Stimulated activated CD4-positive, alpha-beta T cell treated with anti-CD3 and anti-CD28 coated beads, TNF-alpha, amount 100 ng/mL, for 1 hour (primary cell): ENCODE measurements at places on chromosomes 7 and 10.

DNA sequence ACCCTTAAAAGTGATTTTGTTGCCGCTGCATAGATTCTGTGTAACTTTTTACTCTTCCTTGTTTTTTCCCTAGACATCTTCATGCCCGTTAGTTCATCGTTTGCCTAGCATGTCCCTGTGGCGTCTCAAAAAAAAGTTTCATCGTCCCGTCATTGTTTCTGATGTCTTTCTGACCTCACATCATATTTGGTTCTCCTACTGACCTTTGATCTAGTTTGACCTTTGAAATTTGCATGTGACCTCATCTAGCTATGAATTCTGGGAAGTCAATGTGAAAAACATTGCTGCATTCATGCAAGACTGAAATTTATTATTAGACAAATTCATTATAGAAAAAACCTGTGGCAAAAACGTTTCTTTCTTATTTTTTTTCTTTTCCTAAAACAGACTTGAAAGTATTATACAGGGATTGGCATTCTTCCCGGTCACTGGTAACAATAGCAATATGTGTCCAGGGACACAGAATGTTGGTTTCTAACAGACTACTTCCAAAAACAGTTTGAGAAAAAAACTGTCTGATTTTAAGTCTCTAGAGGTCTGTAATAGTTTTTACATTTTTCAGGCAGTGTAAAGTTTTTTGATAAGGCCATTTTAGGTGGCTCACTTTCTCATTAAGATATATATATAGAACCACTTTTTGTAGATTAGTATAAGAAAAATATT is 280.9 kb downstream of the USP6NL start:
- DNase-seq = no peak

- DNase-seq = no peak
These were observed 166.6 kb upstream of the KLF14 start for GRCh38 chr7:130900471-130901076.

GRCh38 chr10:96275685-96276418 is 4.5 kb upstream of the BLNK start:
- DNase-seq = no peak

DNA sequence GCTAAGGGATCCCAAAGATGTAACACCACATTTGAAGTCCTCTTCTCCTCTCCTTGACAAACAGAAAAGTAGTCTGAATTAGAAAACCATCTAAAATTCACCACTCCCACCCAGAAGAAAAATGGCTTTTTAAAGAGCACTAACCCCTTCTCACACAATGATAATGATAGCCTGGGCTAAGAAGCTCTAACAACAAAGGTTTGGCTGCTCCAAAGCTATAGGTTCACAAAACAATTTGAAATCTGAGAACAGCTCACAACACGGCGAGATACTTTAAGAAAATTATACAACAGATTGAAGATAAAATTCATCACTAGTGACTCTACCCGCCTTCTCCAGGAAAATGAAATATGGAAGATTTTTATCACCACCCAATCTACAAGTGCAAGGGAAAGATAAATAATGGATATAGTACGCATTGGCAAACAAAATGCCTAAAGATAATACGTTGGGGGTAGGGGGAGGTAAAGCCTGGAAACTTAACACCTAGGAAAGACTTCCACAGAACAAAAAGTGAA is 7.4 kb downstream of the ITGB1 start:
- DNase-seq = no peak

DNA sequence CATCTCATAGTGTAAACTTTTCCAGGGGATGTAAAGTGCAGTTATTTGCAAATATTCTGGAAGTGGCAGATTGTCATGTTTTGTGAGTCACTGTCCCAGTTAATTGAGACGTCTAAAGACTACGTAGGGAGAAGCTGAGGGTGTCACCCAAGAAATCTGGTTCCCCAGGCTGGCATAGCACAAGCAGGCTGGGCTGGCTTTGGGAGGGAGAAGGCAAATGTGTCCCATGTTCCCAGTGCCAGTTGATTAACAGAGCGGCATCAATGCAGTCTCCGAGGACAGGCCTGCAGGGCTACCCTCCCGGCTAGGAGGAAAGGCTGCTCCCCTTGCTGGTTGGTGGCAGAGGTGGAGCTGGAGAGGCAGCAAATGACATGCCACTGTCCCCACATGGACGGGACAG is 388.3 kb upstream of the MKI67 start:
- no peak for DNase-seq

DNA sequence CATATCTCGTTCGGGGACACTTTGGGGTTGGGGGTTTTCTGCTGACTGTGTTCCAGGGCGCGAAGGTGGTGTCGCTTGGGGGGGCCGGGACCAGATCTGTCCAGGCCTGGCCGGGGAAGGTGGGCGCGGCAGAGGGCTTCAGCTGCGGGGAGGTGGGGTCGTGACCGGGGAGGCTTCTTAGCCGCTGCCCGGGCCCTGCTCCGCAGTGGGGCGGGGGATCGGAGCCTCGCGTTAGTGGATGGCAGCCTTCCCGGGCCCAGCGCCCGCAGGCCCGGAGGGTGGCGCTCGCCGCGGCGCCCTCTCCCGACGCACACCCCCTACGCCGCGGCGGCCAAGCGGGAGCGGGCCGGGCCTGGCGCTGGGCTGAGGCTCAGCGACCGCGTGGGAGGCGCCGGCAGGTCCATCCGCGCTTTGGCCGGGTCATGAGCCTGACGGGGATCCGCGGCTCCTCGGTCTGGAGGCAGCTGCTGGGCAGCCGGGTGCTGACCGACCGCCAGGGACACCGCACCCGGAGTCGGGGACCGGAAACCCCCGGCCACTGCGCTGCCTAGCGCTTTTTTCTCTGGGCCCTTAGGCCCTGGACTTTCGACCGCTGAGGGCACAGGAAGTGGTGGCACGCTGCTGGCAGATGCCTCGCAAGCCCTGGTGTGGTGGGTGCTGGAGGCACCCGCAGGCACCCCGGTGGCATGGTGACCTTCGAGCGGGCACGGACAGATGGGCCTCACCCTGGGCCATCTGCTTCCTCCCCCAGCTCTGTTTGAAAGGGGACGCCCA is 1.2 kb downstream of the AGAP3 start:
- DNase-seq = no peak

- DNase-seq = peak; percentile 73
These were observed at the start of gene TMEM254 for GRCh38 chr10:80078448-80079311. Gene TMEM254 (plus strand): TSS chr10:80078665. CDS start chr10:80078700, 35 bp downstream.

DNA sequence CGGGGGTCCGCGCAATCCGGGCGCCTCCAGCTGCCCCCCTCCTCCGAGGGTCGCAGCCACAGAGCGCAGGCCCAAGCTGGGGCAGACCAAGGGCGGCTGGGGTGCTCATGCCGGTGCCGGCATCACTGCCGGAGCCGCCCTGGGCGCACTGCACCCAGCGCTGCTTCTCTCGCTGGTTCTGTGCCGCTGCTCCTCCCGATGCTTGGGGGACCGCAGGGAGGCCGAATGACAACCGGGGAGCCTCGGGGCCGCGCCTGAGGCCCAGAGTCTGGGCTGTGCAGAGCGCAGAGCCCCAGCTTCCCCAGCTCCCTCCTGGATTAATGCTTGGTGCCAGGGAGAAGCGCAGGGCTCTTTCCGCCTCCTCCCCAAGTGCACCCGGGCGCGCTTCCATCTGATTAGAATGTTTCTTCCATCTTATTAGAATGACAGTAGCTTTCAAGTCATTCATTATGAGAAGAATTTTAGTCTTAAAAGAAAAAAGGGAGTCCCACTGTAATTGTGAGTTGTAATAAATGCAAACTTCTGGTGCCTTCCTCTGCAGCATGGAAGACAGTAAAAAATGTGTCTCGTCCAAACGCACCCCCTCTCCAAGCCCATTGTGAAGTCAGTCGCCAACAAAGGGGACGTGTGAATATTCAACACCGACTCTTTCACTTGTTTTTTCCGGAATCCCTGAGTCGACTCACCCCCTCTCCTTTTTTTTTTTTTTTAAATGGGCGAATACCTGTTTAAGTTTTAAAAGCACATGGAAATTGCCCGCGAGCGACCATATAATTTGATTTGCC is 19.5 kb upstream of the PTF1A start:
- DNase-seq = no peak

GRCh38 chr7:38658921-38659320 is 27.7 kb upstream of the AMPH start:
- DNase-seq = no peak

DNA sequence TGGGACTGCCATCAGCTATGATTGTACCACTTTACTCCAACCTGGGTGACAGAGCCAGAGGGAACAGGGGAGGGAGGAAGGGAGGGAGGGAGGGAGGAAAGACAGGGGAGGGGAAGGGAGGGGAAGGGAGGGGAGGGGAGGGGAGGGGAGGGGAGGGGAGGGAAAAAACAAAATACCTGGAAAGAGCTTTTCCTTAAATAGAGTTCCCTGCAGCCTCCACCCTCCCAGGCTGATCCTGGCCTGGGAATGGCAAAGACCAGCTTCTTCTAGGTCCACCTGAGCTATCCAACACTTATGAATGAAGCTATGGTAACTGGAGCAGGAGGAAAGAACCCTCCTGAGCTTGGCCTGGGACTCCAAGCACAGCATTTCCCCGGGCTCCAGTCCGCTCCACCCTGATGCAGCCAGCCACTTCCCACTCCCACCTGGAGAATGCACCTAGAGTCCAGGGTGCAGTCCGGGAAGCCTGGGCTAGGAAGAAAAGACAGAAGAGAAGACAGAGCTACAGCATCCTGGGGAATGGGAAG is 66.1 kb downstream of the GRID1 start:
- no peak for DNase-seq

GRCh38 chr7:143884969-143885559 is 16.9 kb downstream of the TCAF1 start:
- no peak for DNase-seq

DNA sequence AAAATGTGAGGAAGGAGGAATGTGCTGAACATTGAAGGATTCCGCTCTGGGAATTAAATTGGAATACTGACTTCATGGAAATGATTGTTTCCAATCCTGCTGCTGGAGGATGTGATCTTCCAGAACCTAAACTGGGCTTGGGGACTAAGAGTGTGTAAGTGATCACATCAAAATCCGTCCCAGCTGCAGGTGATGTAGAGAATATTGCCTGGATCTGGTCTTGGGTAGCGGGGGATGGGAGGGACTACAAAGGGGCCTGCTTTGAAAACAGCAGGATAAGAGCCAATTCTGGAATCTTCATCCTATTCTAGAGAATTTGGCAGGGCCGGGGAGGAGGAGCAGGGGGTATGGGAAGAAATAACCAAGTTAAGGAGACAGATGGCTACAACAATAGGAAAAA is 552.2 kb upstream of the FZD8 start:
- DNase-seq = no peak

DNA sequence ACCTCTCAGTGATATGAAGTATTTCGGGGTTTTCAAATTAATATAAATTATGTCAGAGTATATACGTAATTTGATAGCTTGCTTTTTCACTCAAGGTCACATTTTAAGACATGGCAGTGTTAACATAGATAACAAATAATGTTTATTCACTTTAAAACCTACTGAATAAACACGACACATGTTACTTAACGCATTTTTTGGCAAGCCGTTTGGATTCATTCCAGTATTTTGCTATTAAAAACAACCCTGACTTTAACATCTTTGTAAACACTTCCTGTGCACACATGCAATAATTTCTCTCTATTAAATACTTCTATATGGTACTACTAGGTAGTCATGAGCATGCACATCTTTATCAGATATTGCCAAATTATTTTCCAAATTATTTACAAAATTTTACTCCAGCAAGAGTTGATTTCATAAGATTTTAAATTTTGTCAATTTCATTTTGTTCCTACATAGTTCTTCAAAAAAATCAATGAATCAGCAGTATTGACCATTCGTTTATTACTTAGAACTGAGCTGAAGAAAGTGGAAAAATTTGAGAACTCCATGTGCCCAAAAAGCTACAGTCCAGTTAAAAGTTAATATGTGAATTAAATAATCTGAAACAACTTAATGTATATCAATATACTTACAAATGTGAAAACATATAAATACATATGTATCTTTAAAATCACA is 26.8 kb upstream of the THSD7A start:
- no peak for DNase-seq

GRCh38 chr7:139915864-139916716 is 87.0 kb downstream of the TBXAS1 start:
- peak; percentile 23 for DNase-seq

DNA sequence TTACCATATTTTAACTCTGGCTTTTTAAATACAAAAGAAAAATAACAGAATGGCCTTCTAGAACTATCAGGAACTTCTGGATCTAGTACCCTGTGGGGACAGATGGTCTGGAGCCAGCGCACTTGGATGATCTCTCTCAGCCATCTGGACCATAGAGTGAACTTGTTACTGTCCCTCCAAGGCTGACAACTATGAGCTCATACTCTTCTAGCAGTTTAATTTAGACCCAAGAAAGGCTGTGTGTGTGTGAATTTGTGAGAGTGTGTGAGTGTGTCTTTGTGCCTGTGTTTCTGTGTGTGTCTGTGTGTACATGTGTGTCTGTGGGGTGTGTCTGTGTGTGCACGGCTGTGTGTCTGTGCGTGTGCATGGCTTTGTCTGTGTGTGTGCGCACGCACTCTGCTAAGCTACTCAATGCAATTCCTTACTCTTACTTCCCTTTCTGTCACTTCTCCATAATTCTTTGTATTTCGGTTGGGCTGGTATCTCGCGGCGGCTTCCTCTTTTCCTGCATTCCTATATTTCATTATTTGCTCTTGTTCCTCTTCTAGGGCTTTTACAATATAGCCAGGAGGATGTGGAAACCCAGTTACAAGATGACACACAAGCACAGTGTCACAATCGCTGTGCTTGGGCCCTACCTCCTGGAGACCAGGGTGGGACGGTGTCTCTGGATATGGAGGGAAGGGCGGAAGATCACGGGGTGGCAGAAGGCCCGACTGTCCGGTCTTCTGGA is 51.9 kb downstream of the IKZF1 start:
- DNase-seq = no peak

- no peak for DNase-seq
These were observed 3.4 kb downstream of the ENTPD1 start for GRCh38 chr10:95759233-95759826.

DNA sequence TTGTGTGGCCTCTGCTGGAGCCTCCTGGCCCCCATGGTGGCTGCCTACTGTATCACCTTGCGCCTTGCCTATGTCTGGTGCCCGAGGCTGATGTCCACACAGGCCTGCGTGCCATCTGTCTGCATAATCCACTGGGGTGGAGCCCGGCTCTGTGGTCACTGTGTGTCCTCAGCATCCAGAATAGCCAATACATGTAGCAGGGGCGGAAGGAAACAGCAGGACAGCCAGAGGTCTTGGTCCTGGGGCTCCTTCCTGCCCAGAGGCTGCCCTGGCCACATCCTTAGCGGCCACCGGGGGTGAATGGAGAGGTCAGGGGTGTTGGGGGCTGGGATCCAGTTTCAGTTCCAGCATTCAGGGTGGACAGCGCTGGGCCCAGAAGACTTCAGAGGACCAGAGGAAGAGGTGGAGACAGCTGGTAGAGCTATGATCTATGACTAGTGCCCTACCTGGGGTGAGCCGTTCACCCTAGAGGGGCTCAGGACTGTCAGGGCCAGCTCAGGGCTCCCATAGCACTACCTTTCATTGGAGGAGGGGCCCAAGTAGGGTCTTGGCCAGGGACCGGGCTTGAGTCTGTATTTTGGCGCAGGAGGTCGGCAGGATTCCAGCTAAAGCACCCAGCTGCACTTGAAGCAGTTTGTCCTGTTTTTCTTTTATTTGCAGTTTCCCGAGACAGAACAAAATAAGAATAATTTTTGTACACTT is 15.9 kb downstream of the YKT6 start:
- no peak for DNase-seq
